Activated T-helper 17 cell treated with anti-CD3 and anti-CD28 coated beads, Interleukin-2, amount 50 U/mL, for 72 hours (primary cell): ENCODE measurements at places on chromosomes 7 and 10. TPM values are rescaled to one million over a fixed set of nuclear protein-coding genes. Genes with fewer than 3 reads are reported as not detected.
A peak's percentile ranks its signal among the peaks of the same experiment; 100 is the strongest.

GRCh38 chr7:54781134-54781920 is 22.3 kb upstream of the SEC61G start:
- ATAC-seq: no peak

DNA sequence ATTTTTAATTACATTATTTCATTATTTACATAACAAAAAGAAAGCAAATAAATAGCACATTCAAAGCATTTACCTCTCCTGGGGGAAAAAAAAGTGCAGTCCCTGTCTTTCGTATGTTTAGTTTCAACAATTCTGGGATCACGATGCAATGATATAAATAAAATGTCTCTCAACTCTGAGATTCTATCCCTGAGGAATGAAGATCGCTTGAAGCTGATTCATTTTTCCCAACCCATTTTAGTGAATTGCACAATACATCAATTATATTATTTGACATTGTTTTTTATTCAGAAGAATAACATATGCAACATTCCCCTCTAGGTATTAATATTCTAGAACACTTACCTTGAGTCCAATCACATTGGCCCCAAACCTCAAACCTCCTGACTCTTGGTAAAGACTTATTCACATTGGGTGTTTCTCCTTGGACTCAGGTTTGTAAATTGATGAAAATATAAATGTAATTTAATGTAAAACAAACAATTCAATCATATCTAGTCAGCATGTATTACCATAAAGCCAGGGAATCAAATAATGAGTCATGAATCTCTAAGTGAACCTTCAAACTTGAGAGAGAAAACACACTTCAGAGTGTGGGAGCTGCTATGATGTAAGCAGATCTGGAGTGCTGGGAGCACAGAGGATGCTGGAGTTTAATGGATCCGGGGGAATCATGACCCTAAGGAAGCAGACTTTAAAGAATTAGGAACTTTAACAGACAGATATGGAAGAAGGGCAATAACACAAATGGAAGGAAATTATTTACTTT is 5.3 kb upstream of the SCIN start:
- ATAC-seq: no peak

The FAM25C gene
- not detected for total RNA-seq

GRCh38 chr7:75758491-75758890 is 13.5 kb downstream of the CCL26 start:
- ATAC-seq: no peak

GRCh38 chr10:114100848-114101741 is 57.4 kb downstream of the ADRB1 start:
- ATAC-seq: peak; percentile 45

The PRSS37 gene
- not detected for total RNA-seq

GRCh38 chr7:22784346-22784745 is 38.3 kb downstream of the TOMM7 start:
- ATAC-seq: no peak

GRCh38 chr7:51123322-51124019 is 193.1 kb downstream of the COBL start:
- ATAC-seq: peak; percentile 99

GRCh38 chr7:111232249-111233084 is 141.5 kb downstream of the LRRN3 start:
- peak; percentile 87 for ATAC-seq

The FAM24B gene
- total RNA-seq: 10.1 TPM

- peak; percentile 81 for ATAC-seq
Measured at GRCh38 chr10:104255311-104255981, 754 bp downstream of the GSTO1 start.

GRCh38 chr10:67612577-67613537 is 83.1 kb downstream of the CTNNA3 start:
- peak; percentile 99 for ATAC-seq

The PAX4 gene
- not detected for total RNA-seq

The GATA3 gene
- 25.2 TPM for total RNA-seq

DNA sequence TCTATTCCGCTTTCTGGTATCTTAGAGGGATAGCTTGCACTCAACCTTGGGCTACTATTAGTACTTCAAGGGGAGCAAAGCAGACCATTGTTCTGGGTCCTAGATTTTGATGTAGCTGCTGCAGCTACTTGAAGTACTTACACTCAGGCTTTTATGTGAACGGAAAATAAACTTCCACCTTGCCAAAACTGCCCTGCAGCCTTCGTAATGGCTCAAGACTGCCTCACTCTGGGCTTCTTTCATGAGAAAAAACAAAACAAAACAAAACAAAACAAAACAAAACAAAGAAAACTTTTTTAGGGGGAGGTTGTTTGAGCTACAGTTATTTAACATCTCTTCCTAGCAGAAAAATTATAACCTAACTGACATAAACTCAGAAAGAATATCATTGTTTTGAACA is 19.4 kb upstream of the EPHB6 start:
- ATAC-seq: no peak

DNA sequence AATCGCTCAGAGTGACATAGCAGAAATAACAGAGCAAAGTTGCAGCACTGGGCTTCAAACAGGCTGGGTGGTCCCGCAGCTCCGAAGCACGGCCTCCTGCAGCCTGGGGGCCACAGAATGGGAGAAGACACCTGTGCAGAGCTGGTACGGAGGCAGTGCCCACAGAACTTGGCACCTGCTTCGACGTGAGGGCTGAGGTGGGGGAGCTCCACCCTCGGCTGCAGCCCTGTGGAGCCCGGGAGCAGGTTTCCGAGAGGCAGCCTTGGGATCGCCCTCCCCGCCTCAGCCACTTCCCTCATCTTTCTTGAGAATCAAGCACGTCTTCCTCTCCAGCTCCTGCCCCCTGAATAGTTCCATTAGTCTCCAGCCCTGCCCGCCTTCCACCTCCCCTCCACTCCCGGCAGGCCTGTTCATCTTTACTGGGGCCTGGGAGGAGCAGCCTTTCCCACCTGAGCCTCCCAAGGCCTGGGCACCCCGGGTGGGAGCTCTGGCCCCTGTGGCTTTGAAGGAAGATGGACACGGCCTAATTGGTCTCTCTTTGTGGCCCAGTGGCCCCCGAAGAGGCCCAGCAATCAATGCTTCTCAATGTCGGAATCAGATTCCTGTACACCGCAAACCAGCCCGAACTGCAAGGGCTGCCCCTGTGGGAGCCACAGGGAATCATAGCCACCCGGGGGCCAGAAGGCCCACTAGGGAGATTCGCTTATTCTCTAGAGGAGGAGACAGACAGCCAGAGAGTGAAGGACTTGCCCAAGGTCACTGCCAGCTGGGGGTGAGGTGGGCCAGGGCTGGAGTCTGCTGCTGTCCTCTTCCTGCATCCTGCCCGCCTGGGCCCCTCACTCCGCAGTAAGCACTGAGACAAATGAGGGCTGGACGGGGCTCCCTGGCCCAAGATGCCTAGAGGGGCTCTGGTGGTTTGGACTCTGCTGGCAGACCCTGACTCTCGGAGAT is 17.0 kb upstream of the PCBD1 start:
- ATAC-seq: no peak

The CARD11 gene
- 112 TPM for total RNA-seq

The RTKN2 gene
- total RNA-seq: 5.6 TPM

The MALRD1 gene
- not detected for total RNA-seq

The FGFBP3 gene
- 0.65 TPM for total RNA-seq

The CFAP46 gene
- not detected for total RNA-seq

DNA sequence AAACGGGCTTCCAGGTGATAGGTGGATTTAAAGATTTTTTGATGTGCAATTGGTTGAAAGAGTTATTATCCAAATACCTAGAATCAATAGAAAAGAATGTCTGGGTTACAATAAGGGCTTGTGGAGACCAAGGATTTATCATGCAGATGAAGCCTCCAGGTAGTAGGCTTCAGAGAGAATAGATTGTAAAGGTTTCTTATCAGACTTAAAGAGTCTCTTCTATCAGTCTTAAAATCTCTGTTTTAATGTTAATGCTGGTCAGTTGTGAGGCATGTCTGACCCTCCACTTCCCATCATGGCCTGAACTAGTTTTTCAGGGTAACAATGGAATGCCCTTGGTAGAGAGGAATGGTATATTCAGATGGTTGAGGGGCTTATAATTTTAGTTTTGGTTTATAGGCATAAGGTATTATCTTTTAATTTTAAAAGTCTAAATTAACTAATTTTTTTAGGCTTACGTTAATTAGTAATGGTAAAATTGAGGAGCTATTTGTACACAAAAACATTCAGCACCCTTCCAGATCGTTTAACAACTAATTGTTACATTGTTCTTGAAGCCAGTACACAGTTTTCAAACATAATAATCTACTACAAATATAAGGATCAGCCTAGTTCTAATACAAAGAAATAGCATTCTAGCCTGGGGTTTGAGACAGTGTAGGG is 704.2 kb upstream of the MBL2 start:
- no peak for ATAC-seq

The OR2A42 gene
- total RNA-seq: not detected

The PARG gene
- total RNA-seq: 22.9 TPM

- ATAC-seq: no peak
Measured at GRCh38 chr7:30893357-30893756, 18.3 kb upstream of the AQP1 start.

- ATAC-seq: no peak
Measured at GRCh38 chr7:91165846-91166230, 98.4 kb upstream of the FZD1 start.

The IQUB gene
- total RNA-seq: not detected

DNA sequence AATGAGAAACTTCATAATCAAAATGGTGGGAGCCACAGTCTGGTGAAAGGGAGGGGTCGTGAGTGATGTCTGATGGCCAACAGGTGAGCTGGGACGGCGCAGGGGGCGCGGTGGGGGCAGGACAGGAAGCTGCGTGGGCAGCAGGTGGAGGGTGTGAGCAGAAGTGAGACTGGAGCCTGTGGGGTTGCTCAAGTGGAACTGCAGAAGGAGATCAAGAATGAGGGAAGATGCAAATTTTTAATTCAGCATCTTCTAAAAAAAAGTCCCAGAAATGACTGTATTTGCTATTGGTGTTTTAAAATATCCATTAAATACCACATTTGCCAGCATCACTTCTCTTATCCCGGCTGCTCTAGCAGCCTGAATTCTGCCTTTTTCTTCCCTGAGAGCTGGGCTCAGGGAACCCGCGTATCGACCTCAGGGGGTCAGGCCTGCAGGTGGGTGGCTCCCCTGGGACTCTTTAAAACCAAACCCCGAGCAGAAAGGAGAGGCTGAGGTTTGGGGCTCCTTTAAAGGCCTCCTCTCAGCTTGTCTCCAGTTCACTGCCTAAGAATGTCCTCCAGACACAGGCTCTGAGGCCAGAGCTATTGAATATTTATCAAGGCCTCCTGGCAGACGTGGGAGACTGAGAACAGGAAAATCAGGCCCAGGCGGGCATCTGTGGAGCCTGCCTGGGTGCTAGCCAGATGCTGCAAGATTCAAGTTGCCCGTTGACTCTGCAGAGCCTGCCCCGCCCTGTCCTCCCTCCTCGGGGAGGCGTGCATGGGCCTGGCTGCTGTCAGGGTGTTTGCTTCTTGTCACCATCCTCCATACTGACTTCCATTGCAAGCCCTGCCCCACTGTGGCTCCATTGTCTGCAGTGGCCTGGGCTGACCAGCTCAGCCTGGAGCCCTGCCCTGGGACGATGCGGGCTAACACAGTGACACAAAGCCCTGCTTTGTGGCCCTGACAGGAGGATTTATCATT is 53.9 kb downstream of the SYPL1 start:
- ATAC-seq: no peak

DNA sequence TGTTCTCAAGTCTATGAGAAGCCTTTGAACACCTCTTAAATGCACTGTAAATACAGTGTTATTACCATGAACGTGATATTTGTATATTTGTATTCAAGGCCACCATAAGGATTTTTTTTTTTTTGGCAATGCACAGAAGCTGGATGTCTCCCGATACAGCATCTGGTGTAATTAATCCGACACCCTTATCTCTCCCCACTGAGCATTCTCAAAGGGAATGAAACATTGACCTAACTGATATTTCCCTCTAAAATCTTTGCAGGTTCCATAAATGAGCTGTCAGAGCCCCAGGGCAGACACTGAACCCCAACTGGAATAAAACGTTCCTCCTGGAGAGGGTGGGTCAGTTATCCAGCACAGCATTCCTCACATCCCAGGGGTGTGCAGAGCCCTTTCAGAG is 316.6 kb downstream of the PAXIP1 start:
- no peak for ATAC-seq

DNA sequence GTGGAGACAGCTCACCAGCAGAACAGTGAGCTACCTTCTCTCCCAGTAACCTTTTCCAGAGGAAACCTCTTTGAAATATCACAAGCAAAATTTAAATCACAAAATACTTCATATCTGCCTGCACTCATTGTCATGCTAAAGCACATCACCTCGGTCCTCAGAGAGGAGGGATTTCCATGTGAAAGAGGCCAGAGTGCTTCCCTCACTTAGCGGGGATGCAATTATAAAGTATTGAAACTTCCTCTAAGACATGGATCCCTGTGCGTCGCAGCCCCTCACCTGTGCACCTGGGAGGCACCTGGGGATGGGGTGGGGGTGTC is 457.9 kb downstream of the DNAJB6 start:
- no peak for ATAC-seq

- ATAC-seq: no peak
Measured at GRCh38 chr7:125247514-125248098, 318.0 kb upstream of the POT1 start.

- no peak for ATAC-seq
Measured at GRCh38 chr7:35258868-35259522, 5.1 kb upstream of the TBX20 start.

GRCh38 chr7:15889507-15889906 is 203.0 kb upstream of the MEOX2 start:
- ATAC-seq: no peak

DNA sequence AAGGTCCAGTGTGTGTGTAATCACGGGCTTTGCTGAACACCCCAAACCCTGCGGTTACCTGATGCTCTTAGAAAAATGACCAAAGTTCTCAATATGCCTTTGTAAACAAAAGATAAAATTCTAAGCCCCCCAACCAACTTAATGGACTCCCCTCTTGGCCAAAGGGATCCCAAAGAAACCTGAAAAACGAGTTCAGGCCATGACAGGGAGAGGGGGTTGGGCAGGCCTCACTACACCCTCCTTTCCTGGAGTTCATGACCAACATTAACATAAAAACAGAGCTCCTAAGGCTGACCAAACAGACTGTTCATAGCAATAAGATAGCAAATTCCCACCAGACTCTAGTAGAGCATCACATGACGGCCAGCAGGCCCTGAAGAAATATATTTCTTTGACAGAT is 3.0 kb upstream of the VIPR2 start:
- no peak for ATAC-seq

The PIP gene
- not detected for total RNA-seq

- ATAC-seq: no peak
Measured at GRCh38 chr7:50684011-50684712, 98.5 kb downstream of the GRB10 start.

DNA sequence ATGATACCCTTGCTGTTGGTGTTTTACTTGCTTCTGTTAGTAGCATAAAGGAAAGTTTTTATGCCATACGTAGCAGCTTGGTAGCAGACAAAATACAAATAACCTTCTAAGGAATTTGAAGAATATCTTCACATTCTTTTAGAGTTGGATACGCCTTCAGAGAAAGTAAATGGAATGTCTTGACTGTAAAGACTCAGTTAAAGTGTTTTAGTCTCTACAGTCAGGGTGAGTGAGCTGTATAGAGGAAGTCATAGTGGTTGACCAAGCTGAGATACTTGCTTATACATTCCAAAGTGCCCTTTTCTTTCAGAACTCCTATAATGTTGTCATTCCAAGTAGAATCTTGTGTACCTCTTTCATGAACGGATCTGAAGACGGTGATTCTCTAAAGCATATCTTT is 37.7 kb downstream of the RABGEF1 start:
- ATAC-seq: no peak

The GJD4 gene
- total RNA-seq: not detected
